ENCODE measurements at places on chromosomes 2 and 18.

DNA sequence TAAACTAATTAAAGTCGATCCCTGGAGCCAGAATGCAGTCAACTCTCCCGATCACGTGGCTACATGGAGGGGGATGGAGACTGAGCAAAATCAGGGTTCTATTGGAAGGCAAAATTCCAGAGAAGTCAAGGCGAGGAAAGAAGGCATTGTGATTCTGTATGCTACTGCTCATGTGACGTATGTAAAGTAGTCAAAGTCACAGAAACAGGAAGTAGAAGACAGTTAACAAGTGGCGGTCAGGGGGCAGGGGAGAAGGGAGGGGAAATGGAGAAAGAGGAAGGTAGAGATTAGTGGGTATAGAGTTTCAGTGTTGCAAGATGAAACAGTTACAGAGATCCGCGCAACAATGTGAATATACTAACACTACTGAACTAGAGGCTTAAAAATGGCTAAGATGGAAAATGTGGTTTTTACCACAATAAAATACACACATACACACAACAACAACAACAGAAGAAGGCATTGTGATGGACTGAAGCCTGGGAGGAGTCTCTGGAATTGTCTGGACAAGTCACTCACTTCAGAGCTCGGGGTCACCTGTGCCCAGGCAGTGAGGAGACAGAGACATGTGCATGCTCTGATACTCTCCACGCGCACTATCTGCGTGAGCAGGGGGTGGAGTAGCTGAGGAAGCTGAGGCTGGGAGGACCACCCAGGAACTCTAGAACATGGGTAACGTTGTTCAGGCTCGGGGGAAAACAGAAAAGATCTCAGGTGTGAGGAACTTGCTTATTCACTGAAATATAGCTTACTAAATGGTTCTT is 89.9 kb upstream of the CDCA7 start:
- DNase-seq = no peak

DNA sequence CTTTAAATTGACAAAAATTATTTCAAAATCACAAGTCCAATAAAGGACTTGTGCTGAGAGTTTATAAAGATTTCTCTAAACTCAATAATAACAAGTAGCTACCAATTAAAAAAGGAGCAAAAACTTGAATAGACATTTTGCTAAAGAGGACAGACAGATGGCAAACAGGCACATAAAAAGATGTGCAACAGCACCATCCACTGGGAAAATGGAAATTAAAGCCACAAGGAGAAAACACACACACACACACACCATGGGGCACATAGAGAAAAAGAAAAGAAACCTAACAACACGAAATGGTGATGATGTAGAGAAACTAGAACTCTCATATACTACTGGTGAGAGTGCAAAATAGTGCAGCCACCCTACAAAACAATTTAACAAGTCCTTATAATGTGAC is 12.6 kb upstream of the SLC9A4 start:
- no peak for DNase-seq

GRCh38 chr2:84954329-84954728 is 16.6 kb upstream of the KCMF1 start:
- no peak for DNase-seq

DNA sequence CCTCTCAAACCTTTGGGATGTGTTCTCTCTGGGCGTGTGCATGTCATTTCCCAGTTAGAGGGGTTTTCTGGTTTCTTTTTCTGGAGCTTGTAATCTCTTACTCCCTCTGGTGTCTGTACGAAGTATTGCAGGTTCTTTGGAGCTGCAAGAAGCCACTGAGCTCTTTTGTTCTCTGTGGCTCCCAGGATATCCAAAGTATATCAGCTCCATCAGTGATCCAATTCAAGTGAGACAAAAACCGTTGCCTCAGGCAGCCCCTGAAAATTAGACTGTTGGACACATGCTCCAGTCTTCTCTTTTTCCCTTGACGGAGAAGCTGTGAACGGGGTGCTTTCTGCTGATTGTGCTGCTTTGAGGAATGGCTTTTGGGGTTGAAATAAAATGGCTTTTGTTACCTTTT is 59.0 kb upstream of the LDLRAD4 start:
- DNase-seq = no peak

GRCh38 chr2:75023666-75024455 is 65.4 kb downstream of the POLE4 start:
- no peak for DNase-seq

GRCh38 chr18:49028091-49028490 is 77.3 kb upstream of the SMAD7 start:
- DNase-seq = no peak

DNA sequence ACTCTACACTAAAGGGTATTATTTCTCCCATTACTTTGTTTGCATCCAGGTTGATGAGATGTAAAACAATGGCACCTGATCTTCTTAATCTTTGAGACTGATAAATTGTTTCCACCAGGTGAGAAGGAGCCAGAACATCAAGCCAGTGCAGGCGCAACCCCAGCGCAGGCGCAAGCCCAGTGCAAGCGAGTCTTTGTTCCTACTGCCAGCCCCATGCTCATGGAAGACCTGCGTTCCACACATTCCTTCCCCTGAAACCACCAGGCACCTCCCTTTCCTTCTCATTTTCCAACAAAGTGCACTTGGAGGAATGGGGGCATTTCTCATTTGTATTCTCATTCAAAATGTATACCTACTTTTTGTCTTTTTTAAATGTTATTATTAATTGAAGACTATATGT is 188.7 kb upstream of the SMAD2 start:
- DNase-seq = no peak

DNA sequence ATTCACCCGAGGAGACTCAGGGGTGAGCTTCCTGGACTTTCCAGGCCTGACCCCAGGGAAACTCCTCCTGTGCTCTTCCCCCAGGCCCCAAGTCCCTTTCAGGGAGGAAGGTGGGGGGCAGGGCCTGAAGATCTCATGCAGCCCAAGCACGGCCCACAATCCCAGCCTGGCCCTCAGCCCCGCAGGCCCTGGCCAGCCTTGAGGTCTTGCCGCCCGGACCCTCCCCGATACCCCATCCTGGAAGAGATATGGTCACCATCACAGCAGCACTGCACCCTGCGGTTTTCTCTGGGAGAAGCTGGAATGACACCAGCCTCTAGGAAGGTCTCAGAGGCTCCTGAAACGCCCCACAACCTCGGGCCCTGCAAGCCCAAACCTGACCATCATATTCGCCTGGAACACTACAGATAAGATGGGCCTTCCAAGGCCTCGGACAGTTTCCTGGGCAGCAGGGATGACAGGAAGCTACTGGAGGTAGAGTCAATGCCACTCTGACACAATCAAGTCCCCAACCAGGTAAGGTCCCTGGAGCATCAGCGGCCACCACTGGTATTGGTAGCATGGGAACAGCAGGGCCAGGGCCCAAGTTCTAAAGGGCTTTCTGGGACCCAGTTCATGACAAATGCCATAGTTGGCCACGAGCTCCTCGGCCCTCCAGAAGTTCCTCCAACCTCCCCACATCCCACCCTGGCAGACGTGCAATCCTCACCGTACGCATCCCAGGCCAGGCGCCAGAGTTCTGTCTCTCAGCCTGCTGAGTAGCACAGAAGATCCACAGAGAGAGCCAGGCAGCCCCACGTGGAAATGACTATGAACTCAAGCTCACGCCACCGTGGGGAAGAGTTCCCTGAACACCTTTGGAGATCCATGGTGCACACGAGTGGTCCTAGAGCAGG is 8.6 kb downstream of the SDC1 start:
- no peak for DNase-seq

DNA sequence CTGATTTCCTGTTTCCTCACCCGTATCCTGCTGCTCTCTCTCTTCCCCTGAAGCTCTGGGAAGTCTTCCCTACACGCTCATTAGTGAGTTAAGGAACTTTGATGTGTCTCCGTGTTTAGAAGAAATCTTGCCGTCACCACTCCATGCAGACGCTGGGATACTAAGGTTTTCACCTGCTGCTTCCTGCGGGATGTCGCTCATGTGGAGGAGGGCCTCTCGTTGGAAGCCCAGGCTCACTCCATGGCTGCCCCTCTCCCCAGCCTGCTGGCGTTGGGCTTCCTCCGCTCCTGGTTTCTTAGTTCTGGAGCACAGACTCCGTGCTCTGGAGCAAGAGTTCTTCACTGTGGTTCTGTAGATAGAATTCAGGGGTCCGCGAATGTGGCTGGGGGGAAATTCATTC is 326.3 kb downstream of the GBX2 start:
- no peak for DNase-seq

DNA sequence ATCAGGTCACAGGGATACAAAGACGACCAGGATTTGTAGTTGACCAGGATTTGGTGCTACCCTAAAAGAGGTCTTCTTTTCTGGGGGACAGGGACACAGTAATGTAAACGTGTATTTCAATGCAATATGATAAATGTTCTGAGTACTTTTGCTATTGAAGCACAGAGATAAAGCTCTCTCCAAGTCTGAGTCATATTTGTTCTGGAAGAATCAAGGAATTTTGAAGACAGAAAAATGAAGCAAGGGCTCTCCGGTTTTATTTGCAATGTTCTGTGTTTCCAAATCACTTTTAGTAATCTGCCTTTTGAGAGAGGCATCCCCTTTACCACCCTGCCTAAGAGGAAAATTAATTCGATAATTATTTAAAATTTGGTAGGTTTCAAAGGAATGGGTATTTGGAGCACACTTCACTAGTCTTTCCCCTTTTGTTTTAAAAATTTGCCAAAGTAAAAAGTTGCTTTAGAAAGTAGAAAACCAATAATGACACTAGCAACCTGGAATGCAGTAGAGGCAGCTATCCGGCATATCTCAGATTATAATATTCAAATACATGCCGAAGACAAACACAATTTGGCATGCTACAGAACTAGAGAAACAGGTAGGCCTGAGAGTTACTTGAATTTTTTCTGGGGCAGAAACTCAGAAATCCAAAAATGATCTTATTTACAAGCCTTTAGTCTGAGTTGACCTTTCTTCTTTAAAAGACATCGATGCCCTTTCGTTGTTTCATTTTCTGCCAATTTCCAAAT is 82.7 kb downstream of the MREG start:
- no peak for DNase-seq

DNA sequence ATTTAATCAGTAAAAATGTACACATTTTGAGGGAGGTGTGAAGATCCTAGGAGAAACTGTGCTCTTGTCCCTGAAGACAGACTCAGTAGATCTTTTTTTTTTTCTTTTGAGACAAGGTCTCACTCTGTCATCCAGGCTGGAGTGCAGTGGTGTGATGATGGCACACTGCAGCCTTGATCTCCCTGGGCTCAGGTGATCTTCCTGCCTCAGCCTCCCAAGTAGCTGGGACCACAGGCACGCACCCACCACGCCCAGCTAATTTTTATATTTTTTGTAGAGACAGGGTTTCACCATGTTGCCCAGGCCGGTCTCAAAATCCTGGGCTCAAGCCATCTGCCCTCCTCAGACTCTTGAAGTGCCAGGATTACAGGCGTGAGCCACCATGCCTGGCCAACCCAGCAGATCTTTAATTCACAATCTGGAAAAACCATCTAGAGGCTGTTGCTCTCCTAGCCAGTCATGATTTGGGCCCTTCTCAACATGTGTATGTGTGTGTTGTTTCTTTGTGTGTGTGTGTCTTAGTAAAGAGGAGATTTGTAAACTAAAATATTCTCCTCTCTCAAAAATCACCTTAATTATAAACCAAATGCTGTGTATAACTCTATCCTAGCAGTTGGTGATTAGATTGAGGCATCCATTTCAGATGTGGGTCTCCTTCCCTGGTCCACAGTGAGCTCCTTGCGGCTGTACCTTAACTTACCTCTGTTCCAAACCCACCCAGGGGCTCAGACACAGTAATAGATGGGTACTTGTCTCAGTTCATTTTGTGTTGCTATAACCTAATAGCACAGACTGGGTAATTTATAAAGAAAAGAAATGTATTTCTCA is 3.9 kb upstream of the MYCN start:
- DNase-seq = no peak

- no peak for DNase-seq
Measured at GRCh38 chr2:236772220-236772837, 202.7 kb downstream of the ACKR3 start.

- DNase-seq = no peak
Measured at GRCh38 chr2:70946832-70947442, 11.2 kb downstream of the ATP6V1B1 start.

DNA sequence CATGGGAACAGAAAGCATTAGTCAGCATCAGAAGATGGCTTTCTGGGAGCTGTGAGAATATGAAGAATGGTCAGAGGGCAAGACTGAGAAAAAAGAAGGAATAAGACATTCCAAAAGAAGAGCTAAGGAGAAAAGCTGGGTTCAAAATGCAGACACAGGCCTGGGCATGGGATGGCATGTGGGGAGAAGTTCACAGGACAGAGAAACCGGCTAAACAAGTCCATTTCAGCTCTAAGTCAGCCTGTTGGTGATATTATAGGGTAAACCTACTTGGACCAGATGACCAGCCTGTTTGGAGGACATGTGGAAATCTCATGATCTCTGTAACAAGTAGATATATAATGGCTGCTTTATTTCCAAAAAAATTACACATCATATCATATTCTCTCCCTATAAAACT is 91.7 kb upstream of the MEIS1 start:
- no peak for DNase-seq

- no peak for DNase-seq
Measured at GRCh38 chr18:5097116-5097703, 99.8 kb downstream of the AKAIN1 start.

GRCh38 chr2:128446049-128446873 is 127.6 kb upstream of the HS6ST1 start:
- DNase-seq = no peak

DNA sequence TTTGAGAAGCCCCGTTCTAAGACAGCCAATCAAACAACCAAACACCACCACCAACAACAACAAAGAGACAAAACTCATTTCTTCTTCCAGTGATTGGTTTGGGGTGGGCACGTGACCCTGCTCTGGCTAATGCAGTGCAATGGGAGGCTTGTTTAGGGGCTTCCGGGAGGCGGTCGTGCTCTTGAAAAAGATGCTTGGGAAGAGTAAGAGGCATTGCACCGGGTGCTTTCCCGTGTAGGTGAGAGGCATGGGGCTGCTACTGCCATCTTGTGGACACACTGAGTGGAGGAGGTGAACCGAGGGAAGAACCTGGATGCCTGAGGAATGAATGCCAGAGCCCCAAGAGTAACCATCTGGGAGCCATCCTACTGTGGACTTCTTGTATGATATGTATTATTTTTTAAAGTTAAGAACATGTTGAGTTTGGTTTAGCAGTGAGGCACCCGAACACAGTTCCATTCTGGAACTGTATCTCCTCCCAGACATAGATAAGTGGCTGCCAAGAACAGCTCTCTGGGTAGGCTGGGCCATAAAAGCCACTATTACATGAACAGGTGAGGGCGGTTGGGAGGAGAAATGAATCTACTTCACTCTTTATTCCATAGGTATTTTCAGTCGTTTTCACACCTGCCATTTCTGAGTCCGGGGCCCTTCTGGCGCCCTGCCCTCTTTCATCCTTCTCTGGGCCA is 19.1 kb upstream of the ARHGAP25 start:
- DNase-seq = peak; percentile 9

DNA sequence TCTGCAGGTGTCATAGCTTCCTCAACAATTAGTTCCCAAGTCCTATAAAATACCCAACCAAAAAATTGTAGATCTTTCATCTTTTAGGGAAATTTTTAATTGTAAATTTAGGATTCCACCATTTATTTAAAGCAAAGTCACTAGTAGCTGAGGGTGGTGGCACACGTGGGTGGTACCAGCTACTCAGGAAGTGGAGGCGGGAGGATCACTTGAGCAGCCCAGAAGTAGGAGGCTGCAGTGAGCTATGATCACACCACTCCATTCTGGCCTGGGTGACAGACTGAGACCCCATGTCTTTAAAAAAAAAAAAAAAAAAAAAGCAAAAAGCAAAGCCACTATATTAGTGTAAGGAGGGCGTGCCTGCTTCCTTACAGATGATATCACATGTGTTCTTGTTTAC is 60.3 kb upstream of the GREB1L start:
- DNase-seq = no peak

All from left renal cortex interstitium (tissue), 4 donors.